Midbrain (tissue), 1 donor: ENCODE measurements at places on chromosomes 7 and 10.
A peak's percentile ranks its signal among the peaks of the same experiment; 100 is the strongest.

- DNase-seq: no peak
These were observed 200.9 kb downstream of the ADAM12 start for GRCh38 chr10:126187399-126187798.

DNA sequence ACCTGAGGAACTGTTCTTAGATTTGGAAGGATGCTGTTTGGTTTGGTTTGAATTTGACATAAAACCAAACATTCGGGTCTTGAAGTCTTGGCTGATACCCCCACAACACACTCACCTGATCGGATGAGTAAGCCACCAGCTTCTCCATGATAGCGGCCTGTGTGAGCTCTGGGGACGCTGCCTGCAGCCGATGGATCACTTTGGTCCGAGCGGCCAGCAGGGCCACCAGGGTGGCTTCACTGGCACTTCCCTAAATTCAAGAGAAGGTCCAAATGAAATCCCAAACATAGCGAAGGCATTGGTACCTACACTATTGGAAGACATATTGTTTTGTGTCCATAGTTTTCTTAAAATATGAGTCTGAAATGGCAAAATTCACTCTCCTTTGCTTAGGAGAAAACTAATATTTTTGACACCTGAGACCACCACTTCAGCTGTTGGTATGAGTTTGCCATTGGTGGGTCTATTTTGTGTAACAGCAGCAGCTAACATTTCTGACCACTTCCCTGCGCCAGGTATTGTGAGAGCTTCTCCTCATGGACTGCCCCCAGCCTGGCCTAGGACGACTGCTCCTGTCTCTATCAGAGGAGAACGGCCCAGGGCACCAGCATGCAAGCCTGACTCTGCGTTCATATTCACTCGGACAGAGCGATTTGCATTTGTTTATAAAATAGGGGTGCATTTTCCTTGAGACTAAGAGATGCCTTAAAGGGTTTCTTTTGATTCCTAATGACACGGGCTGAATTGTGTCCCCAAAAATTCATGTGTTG is 35.9 kb downstream of the DDC start:
- no peak for DNase-seq

DNA sequence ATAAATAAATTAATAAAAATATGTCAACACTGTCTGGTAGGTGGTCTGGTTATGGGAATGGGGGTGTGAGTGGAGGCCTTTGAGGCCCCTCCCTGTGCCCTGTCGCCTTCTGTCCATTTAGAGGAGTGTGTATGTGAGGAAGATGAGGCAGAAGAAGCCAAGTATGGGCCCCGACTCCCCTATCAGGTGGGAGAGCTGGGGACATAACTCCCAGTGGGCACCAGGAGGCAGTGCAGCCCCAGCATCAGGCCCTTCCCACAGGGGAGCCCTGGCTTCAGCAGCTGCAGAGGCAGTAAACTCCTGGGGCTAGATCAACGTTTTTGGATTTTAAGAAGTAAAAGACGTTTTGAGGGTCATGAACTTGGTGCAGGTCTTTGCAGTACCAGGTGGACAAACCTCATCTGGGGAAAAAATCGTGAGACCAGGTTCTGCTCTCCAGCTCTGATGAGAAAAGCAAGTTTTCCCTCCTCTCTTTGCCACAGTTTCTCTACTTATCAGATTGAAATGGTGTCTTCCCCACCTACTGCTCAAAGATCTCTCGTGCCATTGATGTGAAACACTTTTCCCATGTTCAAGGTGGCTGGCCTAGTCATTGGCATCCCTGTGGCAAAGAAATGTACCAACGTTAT is 167.8 kb upstream of the EEPD1 start:
- DNase-seq: peak; percentile 81

- DNase-seq: no peak
These were observed 748.0 kb downstream of the CNTNAP2 start for GRCh38 chr7:146864644-146865043.

DNA sequence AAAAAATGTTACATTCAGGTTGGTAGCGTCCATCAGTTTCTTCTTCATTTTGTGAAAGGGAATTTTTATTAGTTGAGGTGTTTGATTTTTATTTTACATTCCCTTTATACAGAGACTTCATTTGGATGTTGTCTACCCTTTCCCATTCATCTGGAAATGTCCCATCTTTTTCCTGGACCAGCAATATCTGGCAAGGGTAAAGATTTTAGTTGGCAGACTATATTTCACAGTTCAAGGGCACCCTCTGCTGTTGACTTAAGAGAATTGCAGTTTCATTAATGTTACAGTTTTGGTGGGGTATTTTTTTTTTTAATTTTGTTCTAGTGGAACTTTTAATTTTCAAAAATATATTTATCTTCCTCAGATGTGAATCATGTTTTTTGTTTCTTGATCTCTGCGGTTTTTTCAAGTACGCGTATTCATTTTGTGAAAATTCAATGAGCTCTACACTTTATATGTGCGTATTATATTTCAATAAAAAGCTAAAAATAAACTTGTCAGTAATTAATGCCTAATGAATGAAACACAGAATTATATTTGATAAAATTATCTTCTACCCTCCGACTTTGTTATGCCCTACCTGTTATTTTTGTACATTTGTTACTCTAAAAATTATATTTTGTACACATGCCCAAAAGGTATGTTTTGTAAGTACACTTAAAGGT is 97.9 kb upstream of the KLF14 start:
- peak; percentile 28 for DNase-seq

DNA sequence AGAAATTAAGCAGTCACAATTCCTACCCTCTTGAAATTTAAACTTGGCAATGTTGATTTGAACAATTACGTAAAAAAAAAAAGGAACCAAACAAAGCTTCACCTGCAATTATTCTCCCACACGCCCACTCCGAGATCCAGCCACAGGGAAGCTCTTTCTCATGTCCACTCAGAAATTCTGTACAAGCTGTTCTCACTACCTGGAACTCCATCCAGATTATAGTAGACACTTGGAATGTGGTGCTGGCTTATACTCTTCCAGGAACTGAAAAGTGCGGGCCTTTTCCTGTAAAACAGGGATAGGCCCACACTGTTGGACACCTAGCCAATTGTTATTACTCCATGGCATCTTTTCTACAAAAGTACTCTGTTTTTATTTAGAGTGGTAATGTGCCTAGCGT is 20.3 kb upstream of the TOMM7 start:
- no peak for DNase-seq

- DNase-seq: no peak
These were observed 21.7 kb downstream of the TRIM8 start for GRCh38 chr10:102665904-102666509.

DNA sequence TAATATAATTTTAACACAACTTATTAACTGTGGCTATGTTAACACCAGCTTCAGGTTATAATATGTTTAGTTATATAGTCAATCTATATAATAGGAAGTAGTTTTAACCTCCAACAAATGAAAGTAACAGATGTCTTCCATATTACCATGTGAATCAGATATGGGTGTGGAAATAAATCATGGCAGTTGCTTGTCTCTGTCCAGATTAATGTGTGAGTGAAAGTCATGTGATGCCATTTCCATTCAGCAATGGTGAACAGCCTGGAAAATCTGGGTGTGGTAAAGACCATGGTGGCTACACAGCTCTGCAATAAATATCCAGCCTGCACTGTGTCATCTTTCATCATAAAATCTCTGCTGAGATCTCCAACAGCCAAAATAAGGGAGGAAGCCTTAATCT is 27.8 kb downstream of the HEPACAM2 start:
- no peak for DNase-seq

DNA sequence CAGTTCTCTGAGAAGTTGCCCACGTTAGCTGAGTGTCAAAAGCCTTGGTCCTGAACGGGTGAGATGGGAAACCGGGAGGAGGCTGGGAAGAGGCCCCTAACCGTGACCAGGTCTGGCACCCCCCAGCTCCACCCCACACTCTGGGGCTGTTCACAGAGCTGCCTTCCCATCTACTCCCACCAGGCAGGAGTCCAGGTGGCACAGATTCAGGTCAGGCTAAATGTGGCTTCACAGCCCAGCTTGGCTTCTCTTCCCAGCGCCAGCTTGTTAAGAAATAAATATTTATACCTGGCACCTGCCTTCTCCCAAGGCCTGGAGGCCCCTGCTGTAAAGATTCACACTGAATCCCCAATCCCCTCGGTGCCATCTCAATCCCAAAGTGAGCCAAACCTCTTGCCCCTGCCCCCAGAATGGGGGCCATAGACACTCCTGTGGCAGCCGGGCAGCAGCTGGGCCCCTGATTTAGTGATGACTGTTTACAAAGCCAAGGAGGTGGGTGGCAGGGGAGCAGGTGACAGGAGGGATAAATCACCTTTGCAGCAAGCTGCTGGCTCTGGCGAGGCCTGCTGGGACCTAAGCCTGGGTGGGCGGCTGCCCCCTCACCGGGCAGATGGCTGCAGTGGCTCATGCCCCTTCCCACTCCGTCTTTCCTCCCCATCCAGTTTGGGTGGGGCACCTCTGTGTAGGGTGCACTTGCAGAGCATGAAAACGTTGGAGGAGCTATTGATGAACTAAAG is 72.5 kb downstream of the GOLGA7B start:
- DNase-seq: no peak

GRCh38 chr10:114392112-114392835 is 12.0 kb downstream of the AFAP1L2 start:
- DNase-seq: no peak

DNA sequence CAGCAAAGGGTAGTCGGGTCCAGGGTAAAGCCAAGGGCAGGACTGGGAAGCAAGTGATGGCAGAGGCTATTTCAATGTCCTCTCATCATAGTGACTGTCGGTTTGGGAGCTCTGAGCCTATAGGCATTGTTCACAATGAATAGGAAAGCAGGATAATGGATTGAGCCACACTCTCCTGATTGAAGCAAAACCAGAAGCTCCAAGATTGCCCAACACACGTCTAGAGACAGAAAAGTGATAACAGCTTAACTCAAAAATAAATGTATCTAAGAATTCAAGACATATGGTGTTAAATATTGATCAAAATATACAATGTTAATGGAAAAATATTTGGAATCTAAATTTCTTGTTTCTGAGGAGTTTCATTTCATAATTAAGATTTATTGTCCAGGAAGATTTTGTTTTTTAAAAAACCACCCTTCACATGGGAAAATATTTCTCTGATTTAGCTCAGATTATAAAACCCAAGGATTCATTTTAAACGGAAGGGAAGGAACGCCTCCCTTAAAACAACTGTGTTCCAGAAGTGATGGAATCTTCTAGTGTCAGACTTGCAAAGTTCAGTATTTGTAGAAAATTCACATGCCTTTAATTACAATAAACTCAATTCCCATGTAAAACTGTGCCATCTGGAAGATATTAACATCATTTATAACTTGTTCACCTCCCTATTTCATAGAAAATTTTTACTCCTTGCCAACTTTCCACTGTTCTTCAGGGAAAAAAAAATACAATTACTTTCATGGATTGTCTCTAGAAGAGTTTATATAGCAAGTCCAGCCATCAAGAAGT is 54.5 kb downstream of the NRP1 start:
- no peak for DNase-seq

GRCh38 chr7:725223-726005 is 1.1 kb upstream of the DNAAF5 start:
- DNase-seq: no peak

- DNase-seq: no peak
These were observed 165.7 kb upstream of the AHR start for GRCh38 chr7:17132726-17133125.

- no peak for DNase-seq
These were observed 57.1 kb downstream of the AFAP1L2 start for GRCh38 chr10:114347241-114347640.
